ENCODE measurements at places on chromosomes 5 and 9.

- no peak for DNase-seq
Observed at GRCh38 chr5:170296935-170297588, 515 bp downstream of the LCP2 start.

GRCh38 chr5:143207563-143208364 is 195.7 kb downstream of the NR3C1 start:
- DNase-seq = no peak

DNA sequence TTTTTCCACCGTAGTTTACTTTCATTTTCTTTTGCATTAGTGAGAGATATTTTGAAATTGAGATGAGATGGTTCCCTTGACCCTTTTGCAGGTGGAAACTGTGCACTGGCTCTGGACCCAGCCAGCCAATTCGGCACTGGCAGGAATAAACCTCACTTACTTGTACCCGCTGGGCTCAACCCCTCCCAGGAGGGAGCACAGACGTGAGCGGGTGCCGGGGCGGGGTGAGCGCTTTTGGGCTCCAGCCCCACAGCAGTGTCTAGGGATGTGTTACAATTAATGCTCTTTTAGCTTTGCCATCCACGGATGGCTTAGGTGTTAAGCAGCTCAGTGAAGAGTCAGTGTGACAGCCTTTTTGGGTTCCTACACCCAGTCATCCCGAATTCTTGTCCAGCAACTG is 766.1 kb upstream of the CHD1 start:
- no peak for DNase-seq

GRCh38 chr9:95357316-95357715 is 39.8 kb upstream of the FANCC start:
- no peak for DNase-seq
